Central memory CD4-positive, alpha-beta T cell (primary cell): ENCODE measurements at places on chromosomes 3 and 15.
A peak's percentile ranks its signal among the peaks of the same experiment; 100 is the strongest.

GRCh38 chr15:69812861-69813261 lies 284.9 kb downstream of the TLE3 start:
- DNase-seq = no peak

DNA sequence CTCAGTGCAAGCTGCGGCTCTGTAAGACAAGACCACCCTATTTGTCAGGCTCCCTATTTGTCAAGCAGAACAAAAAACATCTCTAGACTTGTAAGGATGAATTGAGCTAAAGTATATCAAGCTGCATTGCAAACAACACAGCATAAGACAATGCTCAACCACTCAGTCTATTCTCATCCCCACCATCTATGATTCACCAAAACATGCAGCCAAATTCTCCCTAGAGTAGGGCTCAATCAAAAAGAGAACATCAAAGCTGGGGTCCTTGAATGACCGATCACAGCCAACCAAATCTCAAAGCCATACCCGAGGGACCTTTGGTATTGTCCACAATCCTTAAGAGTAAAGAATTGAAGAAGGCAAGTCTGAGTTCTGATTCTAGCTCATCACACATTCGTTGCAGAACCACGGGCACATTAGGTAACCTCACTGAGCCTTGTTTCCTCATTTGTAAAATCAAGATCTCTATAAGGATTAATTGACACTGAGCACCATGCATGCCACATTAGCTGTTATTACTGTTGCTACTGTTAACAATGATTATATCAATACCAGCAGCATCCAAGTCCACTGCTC lies 31.2 kb downstream of the RFTN1 start:
- DNase-seq = no peak

DNA sequence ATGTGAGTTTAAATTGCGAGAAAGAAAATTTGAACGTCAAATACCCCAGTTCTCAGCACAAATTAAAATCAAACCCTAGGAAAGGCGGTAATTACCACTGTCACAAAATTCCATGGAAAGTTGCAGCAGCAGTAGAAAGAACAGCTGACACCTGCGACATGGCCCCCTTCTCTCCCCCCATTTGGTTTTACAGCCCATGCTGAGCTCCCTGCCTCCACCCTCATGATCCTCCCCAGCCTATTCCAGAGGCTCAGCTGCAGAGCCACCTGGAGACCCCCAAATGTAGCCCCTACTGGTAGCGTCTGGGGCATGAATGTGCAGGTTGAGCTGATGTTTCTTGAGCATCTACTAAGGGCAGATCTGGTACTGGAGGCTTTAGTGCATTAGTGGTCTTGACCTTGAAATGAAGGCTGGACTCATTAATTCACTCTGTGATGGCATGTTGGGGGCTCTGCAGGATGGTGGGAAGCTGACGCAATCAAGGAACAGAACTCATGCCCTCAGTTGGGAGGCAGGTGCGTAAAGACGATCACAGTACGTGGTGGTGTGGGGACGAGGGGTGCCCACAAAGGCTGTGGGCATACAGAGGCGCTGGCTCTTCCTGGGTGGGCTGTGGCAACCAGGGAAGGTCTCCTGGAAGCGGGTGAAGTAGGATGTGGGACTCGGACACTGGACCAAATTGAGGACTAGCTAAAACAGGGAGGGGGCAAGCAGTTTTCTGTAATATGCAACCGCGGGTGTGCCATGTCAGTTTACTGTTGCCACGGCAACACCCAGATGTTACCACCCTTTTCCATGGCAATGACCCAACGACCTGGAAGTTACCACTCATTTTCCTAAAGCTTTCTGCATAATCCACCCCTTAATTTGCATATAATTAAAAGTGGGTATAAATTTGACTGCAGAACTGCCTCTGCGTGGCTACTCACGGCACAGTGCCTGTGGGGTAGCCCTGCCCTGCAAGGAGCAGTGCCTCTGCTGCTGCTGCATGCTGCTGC lies 39.8 kb downstream of the PRKCD start:
- DNase-seq = no peak

DNA sequence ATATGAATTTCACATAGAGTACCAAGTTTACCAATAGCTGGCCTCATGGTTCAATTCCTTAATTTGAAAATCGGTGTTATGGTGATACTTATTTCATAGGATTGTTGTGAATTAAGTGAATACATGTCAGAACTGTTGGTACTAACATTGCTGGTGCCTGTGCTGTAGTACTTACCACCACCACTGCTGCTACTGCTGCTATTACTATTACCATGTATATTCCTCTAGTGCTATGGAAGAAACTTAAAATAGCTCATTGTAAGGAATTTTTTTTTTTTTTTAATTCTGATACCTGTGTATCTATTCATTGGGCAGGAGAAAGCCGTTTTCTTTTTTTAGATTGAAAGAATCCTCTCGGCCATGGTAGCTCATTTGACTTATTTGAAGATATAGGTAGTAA lies 3.6 kb downstream of the FYTTD1 start:
- DNase-seq = no peak

GRCh38 chr3:13002398-13003124 lies 70.7 kb downstream of the IQSEC1 start:
- peak; percentile 55 for DNase-seq

DNA sequence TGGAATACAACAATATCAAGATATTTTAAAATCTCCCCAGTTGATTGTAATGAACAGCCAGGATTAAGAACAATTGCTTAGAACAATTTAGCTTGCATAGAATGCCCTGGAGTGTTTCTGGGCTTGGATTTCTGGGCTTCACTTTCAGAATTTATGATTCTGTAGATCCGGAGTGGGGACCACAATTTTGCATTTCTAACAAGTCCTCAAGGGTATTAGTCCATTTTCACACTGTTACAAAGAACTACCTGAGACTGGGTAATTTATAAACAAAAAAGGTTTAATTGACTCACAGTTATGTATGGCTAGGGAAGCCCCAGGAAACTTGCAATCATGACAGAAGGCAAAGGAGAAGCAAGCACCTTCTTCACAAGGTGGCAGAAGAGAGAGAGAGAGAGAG lies 54.3 kb upstream of the MYRIP start:
- no peak for DNase-seq

DNA sequence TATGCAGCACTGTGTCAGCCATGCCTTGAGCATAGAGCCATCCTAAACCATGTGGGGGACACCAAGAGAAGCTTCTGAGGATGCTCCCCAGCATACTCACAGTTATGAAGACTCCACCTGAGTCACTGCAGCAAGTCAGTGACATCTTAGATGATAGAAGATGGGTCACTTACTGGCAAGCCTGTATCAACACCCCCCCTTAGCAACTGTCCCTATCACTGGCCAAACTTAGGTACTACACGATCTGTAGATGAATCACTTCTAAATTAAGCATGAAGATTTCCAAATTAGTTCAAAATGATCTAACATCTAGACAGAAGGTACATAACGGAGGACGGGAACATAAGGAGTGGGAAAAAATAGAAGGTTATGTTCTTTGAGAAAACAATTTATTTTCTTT lies 13.2 kb upstream of the LMCD1 start:
- no peak for DNase-seq

GRCh38 chr15:80977627-80978036 lies 12.0 kb downstream of the MESD start:
- DNase-seq = no peak

GRCh38 chr3:27224197-27224596 lies 145.0 kb downstream of the NEK10 start:
- DNase-seq = no peak

- DNase-seq = no peak
Observed at GRCh38 chr3:185477316-185477715, 21.5 kb downstream of the TMEM41A start.

- no peak for DNase-seq
Observed at GRCh38 chr3:184599143-184599542, 37.6 kb downstream of the EPHB3 start.

DNA sequence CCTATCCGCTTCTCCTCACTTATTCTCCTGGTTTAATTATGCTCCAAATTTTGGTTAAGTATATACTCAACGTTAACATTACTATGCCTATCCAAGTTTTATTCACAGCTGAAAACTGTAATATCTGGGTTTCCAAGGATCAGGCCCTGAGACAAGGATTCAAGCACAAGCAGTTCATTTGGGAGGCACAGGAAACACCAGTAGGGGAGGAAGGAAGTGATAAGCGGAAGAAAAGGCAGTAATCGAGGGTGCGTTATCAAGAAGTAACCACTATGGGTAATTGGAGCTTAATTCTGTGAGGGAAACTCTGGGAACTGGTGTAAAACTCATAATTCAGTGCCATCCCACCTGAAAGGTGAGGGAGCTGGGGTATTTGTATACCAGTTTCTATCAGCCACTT lies 120.3 kb downstream of the KCNAB1 start:
- no peak for DNase-seq

DNA sequence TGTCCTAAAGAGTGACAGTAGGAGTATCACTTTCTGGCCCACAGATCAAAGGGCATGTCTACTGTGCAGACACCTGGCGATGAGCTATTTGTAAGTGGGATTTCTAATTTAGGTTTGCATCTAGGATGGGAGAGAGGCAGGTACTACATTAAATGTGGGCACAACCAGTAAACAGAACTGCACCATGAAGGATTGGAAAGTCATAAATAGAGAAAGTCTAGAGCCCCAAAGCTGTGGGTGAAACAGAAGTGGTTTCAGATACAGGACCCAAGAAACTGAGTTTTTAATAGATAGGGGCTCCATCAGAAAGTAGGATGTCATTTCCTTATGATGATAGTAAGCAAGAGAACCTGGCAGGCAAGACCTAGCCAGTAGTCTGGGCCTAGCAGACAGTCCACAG lies 35.2 kb upstream of the SPPL2A start:
- no peak for DNase-seq

DNA sequence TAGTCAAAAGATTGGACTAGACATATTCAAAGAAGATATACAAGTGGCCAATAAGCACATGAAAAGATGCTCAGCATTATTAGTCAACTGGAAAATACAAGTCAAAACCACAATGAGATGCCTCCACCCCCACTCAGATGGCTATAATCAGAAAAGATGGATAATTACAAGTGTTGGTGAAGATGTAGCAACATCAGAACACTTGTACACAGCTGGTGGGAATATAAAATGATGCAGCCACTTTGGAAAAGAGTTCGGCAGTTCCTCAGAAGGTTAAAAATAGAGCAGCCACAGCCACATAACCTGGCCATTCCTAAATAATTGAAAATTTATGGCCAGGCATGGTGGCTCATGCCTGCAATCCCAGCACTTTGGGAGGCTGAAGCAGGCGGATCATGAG lies 38.4 kb downstream of the HEG1 start:
- DNase-seq = no peak

DNA sequence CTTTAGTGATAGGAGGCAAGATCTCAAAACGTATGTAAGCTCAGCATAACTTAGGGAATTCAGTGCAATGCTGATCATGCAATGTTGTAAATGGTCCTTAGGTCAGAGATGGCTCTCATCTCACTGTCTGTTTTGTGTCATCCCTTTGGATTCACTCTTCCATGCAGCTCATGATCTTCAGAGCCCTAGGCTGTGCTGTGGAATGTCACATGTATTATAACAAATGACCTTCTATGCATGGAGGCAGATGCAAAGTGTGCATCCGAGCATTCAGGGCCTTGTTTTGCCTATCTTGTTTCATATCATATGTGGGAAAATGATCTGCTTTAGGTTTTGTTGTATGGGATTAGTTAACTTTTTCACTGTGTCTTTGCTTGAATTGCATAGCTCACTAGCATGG lies 40.5 kb upstream of the PDZRN3 start:
- DNase-seq = no peak

DNA sequence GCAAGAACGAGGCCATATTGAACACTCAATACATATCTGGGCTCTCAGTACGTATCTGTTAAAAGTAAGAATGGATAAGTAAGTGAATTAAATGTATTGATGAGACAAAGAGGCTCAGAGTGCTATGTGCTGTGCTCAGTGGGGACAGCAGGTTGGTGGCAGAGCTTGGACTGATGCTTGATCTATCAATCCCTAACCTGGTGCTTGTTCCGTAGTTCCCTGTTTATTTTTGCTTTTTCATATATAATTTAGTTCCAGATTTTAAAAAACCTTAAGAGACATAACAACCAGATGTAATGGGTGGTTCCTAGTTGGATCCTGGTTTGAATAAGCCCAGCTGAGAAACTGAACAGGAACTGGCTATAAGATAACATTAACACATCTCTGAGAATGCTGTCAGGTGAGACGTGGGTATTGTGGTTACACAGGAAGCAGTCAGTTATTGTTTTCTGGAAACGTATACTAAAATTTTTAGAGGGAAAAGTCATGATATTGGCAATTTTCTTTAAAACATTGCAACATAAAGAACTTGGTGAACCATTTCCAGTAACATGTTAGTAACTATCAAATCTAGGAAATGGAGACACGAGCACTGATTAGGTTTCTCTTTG lies 120.5 kb downstream of the FOXB1 start:
- DNase-seq = no peak

- no peak for DNase-seq
Observed at GRCh38 chr3:46477756-46478155, 13.1 kb upstream of the LTF start.

DNA sequence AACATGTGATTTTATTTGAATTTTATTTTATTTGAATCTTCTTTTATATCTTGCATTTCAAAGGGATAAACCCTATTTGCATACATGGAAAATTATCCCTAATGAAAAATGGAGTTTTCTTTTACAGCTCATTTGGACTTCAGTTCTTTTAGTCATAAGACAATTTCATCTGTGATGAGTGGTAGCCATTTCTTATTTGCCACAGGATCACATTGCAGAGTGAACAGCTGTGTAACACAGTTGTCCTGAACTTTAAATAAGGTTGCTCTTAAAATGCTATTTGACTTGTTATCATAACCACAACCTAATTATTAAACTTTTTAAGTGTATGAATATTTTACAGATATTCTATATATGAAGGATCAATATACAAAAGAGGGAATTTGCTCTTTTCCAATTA lies 221.7 kb upstream of the ROPN1 start:
- DNase-seq = no peak

GRCh38 chr3:145889730-145890129 lies 271.3 kb downstream of the PLOD2 start:
- no peak for DNase-seq

DNA sequence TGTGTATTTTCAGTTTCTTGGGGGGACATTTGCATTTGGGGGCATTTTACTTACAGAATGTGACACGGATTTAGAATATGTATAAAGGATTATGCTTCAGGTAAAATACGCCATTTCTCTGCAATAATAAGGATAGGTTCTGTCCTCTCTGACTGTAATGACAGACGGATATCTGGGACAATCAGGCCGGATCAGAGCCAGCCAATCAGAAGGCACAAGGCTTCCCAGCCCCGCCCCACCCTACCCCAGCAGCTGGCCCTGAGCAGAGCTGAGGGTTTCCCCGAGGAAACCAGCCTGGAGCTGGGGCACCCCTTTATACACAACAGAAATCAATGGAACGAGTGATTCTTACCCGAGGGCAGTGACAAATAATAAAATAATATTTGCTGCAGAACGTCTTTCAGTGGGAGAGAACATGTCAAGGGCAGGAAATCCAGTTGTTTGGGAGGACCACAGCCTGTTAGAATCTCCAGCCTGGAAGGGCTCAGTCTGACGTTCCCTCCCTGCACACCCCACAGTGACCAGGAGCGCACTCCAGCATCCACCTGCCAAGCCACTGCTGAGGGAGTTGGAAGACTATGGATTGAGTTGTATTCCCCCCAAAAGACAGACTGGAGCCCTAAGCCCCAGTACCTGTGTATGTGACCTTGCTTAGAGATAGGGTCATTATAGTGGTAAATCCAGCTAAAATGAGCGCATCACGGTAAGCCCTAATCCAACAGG lies 30.3 kb upstream of the SEC13 start:
- no peak for DNase-seq
